Activated CD4-positive, CD25-positive, alpha-beta regulatory T cell treated with anti-CD3 and anti-CD28 coated beads, Interleukin-2, amount 50 U/mL, for 24 hours (primary cell): ENCODE measurements at places on chromosomes 5 and 9.

GRCh38 chr9:7094052-7094451 lies 336.3 kb downstream of the KDM4C start:
- ATAC-seq, result no peak

- no peak for ATAC-seq
Measured at GRCh38 chr9:36911601-36912412, 122.3 kb downstream of the PAX5 start.

- no peak for ATAC-seq
Measured at GRCh38 chr5:118224546-118224945, 763.8 kb downstream of the DTWD2 start.

GRCh38 chr9:17166346-17166745 lies 31.5 kb downstream of the CNTLN start:
- no peak for ATAC-seq

- ATAC-seq, result no peak
Measured at GRCh38 chr5:131296213-131296672, 32.4 kb downstream of the CDC42SE2 start.

DNA sequence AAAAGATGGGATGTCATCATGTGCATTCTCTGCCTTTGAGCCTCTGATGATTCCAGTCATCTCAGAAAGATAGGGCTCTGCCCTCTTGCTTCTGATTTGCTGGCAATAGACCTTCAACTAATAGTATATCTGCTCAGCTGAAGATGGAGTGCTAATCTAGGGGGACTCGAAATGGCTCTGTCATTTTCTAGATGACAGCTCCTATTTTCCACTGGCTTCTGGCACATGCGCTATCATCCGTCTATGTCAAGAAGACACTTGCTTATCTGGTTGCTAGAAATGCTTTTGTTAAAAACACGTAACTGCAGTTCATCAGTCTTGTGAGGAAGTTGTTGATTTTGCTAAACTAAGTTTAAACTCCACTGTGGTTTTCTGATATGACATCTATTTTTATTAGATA lies 265.5 kb upstream of the ZNF608 start:
- no peak for ATAC-seq

GRCh38 chr9:36728651-36729520 lies 156.2 kb downstream of the MELK start:
- peak; percentile 35 for ATAC-seq

GRCh38 chr5:39284552-39284951 lies 65.2 kb upstream of the FYB1 start:
- no peak for ATAC-seq
